ENCODE measurements at places on chromosomes 12 and 14.

DNA sequence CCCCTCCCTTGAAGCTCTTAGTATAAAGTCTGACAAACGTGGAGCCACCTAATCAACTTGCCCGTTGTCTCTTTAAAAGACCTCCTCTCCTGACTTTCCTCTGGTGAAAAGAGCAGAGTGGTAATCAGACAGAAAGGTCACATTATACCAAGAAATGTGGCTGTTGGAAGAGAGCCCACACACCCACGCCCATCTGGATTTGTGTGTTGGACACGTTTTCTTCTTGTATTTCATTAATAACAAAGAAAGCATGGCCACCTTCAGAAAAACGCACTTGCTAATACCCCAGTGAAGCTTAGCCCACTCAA is 41.3 kb downstream of the CCDC60 start:
- peak; percentile 61 for DNase-seq

DNA sequence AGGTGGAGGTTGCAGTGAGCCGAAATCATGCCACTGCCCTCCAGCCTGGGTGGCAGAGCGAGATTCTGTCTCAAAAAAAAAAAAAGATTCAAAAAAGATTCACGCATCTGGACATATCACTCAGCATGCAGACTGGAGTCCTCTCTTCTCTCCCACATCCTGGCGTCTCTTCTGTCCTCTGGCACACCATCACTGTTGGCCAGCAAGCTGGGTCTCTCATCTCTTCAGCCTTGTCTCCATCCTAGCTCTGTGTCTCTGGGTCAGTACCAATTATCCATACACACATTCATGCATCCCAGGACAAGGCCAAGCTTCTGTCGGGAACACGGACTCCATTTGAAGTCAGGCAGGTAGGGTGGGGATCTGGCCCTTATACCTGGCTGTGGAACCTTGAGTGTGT is 105.5 kb upstream of the MAP1LC3B2 start:
- DNase-seq, result no peak

GRCh38 chr12:113271853-113272561 is 50.7 kb downstream of the TPCN1 start:
- no peak for DNase-seq

DNA sequence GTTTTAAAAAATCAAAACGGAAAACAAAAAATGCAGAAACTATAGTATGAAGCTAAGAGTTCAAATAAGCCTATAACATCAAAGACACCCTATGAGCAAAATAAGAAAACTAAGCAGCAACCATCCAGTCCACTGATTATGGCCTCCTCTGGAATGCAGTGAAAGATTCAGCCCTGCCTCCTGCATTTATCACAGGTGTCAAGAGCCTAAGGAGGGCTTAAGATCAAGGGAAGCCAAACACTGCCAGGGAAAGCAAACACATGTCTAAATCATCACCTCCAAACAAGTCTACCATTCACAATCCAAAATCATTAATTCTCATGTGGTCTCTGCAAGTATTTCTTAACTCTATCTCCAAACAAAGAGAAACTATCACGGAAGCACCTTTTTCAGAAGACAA is 28.4 kb downstream of the SARNP start:
- DNase-seq, result no peak

DNA sequence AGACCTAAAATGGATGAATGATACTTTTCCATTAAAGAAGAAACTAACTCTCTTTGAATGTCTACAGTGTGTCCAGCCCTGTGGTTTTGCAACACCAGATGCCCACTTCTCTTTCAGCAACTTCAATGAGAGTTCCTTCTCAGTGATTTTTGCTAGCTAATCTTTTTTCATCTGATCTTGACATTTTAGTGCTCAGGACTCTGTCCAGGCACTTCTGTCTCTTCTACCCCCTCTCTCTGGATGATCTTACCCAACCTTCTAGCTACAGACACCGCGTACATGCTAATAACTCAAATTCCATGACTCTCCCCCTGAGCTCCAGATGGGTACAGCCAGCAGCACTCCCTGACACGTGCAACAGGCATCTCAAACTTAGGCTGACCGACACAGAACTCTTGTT is 161.1 kb upstream of the FOXN3 start:
- DNase-seq, result no peak

GRCh38 chr14:50830044-50830931 is 674 bp downstream of the NIN start:
- DNase-seq, result peak; percentile 93

DNA sequence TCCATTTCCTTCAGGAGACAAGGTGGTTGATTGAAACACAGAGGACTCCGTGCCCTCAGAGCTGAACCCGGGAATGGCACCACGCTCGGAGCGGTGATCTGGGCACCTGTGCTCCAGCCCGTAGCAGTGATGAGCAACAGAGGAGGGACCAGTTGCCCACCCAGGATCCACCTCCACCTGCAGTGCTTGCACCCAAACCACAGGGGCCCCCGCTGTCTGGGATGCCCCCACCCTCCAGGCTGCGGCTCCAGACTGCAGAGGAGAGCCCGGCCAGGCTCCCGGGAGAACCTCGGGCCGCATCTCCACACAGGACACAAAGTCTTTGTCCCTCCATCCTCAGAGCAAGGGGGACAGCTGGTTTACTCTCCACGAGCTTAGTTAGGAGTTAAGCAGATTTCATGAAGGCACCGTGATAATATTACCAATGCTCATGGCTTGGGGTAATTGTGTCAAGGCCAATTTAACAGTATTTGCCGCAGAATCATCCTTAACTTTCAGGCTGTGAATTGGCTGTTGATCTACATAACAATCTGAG is 100.6 kb downstream of the TNFAIP2 start:
- no peak for DNase-seq

- DNase-seq, result no peak
Observed at GRCh38 chr14:68518761-68519670, 273.9 kb downstream of the ZFP36L1 start.

DNA sequence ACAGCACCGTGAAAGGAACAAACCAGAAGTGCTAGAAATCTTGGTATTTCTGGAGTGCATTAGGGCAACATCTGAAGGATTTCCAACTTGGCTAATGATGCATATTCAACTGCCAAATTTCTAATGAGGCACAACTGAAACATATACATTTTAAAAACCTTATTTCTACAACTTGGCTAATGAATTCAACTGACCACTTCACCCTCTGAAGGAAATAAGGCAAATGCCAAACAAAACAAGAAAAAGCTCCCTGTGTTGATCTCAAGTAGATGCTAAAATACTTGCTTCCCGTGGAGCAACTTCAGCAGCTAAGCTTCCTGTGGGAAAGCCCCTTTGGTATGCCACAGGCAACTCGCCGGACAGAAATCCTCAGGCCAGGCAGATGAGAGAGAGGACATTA is 167.1 kb downstream of the TTC7B start:
- DNase-seq, result no peak

Data from retina (tissue), 1 donor.